ENCODE measurements at places on chromosomes 2 and 18.

DNA sequence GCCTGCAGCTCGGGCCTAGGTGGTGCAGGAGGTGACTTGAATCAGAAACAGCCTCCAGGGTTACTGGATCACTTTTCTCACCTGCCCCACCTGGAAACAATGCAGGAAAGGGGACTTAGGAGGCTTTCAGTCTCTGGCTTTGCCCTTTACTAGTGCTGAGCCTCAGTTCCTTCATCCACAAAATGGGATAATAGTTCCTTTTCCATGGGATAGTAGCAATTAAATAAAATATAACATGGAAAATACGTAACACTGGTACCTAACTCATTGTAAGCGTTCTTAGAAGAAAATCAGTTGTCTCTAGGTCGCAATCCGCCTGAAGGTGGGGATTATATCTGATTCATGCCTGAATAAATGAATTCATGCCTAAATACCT is 112.6 kb upstream of the STPG4 start:
- DNase-seq, result no peak

DNA sequence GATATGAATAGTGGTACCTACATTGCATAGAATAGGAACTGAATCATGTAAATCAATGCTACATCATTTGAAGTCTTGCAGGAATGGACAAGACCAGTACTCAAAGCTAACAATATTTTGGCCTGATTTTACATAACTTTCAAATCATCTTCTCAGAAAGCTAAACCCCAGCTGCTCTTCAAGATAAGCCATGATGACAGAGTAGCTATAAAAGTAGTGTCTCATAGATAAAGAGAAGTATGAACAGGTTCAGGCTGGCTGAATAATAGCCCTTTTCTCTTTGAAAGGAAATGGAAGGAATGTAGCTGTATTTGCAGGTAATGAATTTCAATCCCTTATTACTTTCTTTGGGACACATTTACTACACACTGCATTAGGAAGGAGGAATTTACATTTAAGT is 28.2 kb downstream of the TSPYL6 start:
- DNase-seq, result no peak

DNA sequence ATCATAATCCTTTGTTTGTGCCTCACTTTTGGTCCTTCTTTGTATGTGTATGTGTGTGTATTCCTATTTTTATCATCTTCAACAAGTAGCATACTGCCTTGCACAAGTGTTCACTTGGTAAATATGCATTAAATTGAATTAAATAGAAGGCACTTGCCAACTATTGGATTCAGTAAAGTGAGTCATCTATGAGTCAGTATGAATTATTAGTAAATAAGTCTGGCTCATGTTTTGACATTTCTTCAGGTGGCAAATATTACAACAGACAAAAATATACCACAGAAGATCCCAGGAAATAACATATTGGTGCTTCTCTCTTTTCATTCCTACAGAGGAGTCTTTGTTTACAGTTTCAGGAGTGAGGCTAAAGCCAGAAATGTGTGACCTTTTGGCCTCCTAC is 84.1 kb downstream of the CDK15 start:
- DNase-seq, result no peak

DNA sequence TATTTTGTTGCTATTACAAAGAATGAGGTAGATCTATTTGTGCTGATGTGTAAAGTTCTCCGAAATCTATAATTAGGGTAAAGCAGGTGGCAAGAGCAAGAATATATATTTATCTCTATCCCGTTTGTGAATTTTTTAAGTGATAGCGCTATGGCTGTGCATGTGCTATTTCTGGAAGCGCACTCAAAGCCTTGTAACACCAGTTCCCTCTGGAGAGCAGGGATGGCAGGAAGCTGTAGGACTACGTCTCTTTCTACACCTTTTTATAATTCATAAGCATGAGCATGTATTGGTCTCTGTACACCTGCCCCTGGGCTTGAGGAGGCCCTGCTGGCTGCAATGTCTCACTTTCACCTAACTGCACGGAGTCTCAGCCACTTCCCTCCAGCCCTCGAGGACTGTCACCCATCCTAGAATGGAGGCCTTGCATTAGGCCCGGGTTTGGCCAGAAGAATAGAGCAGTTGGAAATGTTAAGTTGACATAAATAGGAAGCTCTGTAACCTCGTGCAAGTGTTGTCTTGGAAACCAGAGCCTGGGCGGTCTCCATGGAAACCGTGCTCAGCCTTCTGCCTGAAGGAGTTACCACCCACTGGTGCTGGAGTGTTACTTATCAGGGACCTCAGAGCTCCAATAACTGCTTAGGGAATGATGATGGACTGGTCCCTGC is 20.9 kb downstream of the ITM2C start:
- DNase-seq, result no peak

DNA sequence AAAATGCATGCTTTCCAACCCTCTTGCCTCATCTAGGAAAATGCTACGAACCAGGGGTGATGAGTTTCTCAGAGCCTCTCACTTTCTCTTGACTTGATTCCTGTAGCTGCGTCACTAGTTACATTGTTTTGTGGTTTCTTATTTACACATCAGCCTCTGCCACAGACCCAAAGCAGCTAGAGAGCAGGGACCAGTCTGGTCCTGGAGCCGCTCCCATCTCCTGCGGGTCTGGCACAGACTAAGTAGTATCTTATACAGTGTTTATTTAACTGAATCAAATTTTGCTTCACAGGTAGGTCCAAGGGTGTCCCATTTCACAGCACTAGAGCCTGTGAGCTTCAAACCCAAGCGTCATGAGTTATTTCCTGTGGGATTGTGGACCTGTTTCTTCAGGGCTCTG is 310.5 kb downstream of the MYCN start:
- no peak for DNase-seq

DNA sequence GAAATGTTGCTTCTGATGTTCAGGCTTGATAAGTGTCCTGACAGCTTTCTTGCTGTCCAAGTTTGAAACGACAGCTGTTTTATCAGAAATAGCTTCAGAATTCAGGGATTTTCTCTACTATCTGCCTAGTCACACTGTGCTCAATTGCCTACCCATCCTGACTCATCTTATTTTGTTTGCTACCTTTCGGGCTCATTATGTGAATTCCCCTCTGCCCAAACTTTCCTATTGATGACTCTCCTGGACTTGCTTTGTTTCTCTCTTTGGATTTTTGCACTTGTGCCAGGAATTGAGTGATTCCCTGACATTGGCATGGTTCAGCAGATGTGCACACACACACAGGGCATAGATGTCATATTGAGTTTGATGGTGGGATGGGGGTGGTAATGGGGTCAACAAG is 1052.6 kb upstream of the PIK3C3 start:
- DNase-seq, result no peak

DNA sequence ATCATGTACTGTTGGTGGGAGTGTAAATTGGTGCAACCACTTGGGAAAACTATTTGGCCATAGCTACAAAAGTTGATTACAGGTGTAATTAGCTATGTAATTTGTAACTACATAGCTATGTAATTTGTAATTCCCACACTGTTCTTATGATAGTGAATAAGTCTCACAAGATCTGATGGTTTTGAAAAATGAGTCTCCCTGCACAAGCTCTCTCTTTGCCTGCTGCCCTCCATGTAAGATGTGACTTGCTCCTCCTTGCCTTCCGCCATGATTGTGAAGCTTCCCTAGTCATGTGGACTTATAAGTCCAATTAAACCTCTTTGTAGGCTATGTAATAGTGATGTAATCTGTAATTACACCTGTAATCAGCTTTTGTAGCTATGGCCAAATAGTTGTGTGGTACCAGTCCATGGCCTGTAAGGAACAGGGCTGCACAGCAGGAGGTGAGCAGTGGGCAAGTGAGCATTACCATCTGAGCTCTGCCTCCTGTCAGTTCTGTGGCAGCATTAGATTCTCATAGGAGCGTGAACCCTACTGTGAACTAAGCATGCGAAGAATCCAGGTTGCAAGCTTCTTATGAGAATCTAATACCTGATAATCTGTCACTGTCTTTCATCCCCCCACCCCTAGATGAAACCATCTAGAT is 133.7 kb upstream of the COPS8 start:
- DNase-seq, result no peak

- no peak for DNase-seq
Measured at GRCh38 chr2:133780099-133780996, 212.1 kb upstream of the NCKAP5 start.

DNA sequence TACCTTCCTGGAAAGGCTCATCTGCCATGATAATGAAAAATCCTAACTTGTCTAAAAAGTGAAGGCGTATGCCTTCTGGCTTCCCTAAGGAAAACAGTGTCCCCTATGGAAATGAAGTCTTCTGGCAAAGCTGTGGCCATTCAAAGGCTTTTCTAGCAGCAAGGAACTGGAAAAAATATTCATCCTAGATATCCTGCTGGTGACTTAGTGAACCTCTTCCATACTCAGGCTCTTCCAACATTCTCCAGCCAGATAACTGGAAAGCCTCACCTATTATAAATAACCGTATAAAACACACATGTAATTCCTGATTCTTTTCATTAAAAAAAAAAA is 84.7 kb downstream of the RBMS1 start:
- DNase-seq, result no peak

GRCh38 chr2:74531666-74532065 is 1.9 kb downstream of the HTRA2 start:
- DNase-seq, result no peak

DNA sequence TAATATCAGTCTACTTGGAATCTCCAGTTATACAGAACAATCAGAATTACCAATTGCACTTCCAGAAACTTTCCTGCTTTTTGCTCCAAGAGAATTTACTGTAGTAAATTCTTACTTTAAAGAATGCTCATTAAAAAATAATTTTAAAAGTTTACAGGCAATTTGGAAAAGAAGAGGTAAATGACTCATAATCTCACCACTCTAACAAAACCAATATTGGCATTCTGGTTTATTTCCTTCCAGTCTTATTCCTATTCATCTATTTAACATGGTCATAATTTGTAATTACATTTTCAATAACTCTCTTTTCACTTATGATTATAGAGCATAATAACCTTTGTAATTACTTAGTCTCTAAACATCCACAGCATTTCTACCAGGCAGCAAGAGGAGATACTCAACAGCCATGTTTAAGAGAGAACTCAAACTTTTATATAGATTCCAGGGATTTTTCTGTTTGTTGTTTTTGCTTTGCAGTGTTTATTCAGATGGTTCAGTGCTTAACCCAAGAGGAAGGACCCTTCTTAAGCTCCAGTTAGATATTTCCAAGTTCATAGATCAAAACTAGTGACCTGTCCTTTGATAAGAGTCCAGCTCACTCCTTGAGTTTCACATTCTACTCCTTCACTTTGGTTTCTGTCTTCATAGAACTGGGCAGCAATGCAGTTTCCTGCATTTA is 464.7 kb downstream of the TXNL1 start:
- DNase-seq, result no peak

DNA sequence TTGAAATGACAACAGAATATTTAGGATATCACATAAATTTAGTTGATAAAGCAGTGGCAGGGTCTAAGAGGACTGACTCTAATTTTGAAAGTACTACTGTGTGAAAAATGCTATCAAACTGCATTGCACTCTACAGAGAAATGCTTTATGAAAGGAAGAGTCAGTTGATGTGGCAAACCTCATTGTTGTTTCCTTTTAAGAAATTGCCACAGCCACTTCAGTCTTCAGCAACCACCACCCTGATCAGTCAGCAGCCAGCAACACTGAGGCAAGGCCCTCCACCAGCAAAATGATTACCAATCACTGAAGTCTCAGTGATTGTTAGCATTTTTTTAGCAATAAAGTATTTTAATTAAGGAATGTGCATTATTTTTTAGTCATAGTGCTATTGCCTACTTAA is 488.7 kb upstream of the SLC39A10 start:
- DNase-seq, result no peak

- DNase-seq, result no peak
Measured at GRCh38 chr2:157746234-157746950, 117.7 kb upstream of the ACVR1C start.

- DNase-seq, result no peak
Measured at GRCh38 chr2:70664525-70664924, 103.5 kb downstream of the ADD2 start.

DNA sequence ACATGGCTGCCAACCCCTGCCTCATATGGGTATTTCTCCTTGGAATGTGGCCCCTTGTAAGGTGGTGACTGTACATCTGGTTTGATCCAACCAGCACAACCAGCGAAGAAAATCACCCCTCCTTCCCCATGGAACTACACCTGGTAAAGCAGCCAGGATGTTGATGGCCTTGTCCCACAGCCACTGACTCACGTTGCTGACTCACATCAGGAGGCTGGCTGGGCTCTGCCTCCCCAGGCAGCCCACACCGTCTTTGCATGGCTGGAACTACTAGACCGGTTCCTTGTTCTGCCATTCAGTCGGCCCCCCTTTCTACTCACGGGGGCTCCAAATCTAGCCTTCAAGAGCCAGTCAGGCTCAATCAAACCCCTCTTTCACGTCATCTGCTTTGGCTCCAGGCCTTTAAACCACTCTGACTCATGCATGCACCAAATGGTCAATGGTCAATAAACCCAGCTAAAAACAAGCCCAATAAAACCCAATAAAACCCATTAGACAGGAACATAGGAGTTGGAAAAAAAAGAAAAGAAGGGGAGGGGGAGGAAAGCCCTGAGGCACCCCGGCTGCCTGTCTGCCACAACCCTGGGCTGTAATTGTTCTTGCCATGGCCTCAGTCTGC is 114.8 kb downstream of the PLB1 start:
- DNase-seq, result no peak

GRCh38 chr18:21129566-21130216 is 18.1 kb upstream of the ROCK1 start:
- no peak for DNase-seq

- DNase-seq, result peak; percentile 22
Measured at GRCh38 chr2:149597668-149598326, 10.2 kb upstream of the MMADHC start.

GRCh38 chr2:109318150-109318948 is 189.3 kb downstream of the SH3RF3 start:
- no peak for DNase-seq

DNA sequence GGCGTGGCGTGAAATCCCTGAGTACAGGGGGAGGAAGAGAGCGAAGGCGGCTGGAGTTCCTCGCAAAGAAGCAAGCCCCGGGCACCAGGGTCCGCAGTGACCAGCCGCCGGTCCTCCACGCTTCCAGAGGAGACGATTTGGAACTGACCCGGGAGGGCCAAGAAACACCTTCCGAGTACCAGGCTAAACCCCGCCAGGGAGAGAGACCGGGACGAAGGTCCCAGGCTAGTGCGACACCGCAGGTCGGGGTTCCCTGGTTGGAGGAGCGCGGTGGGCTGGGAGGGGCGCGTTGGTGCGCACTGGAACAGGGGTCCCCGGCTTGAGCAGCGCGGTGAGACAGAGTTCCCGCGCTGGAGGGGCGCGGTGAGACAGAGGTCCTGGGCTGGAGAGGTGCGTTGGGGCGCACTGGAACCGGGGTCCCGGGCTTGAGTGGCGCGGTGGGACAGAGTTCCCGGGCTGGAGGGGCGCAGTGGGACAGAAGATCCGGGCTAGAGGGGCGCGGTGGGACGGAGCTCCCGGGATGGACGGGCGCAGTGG is 901 bp downstream of the WDFY1 start:
- no peak for DNase-seq

DNA sequence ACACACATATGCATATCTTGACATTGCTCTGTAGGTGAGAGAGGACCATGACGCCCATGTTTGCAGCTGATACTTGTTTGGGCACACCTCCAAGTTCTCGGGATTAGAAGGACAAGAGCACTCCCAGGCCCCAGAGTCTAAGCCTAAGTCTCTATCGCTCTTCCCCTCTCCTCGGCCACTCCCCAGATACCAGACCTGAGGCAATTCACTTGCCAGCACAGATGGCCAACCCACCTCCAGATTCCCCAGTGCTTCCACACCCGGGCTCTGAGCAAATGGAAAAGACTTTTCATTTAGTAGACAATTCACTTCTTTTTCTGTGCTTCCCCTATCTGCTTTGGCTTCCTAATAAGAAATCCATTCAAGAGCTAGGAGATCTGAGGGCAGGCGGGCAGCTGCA is 32.9 kb downstream of the EHD3 start:
- DNase-seq, result no peak

Measured in stimulated activated CD8-positive, alpha-beta memory T cell treated with anti-CD3 and anti-CD28 coated beads, Interleukin-15, amount 100 ng/mL, for 1 hour (primary cell).